MCF 10A (cell line): ENCODE measurements at places on chromosomes 4 and X.

DNA sequence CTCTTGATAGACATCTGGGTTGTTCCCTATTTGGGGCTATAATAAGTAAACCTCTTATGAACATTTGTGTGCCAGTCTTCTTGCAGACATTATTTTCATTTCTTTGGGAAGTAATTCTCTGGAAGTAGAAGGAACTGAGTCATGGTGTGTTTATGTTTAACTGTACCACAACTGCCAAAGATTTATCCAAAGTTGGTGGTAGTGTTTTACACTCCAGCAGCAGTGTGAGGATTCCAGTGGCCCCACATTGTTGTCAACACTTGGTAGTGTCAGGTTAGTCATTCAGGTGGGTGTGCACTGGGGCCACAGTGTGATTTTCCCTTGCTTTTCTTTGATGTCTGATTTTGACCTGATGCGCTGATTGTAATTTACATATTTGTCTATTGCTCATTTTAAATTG lies 5.0 kb upstream of the UVSSA start:
- no peak for DNase-seq

GRCh38 chr4:169620880-169621248 lies 486 bp downstream of the CLCN3 start:
- DNase-seq, result peak; percentile 41

GRCh38 chr4:33187035-33187434 lies 2466.9 kb downstream of the PCDH7 start:
- no peak for DNase-seq

DNA sequence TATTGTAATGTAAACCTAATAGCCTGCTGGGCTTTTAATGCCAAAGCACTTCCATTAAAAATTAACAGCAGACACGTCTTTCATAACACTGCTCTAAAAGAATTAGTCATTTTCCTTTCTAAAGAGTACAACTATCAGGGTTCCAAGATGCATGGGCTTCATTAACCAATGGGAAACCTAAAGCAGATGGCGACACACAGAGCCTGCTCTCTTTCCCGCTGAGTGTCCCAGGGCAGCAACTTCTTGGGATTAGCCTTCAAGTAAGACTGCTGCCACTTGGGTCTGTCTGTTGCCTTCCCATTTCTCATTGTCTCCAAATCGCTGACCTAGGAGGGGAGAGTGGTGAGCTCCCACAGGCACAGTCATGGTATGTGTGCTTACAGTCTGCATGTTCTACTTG lies 14.0 kb upstream of the PHKA2 start:
- DNase-seq, result no peak

DNA sequence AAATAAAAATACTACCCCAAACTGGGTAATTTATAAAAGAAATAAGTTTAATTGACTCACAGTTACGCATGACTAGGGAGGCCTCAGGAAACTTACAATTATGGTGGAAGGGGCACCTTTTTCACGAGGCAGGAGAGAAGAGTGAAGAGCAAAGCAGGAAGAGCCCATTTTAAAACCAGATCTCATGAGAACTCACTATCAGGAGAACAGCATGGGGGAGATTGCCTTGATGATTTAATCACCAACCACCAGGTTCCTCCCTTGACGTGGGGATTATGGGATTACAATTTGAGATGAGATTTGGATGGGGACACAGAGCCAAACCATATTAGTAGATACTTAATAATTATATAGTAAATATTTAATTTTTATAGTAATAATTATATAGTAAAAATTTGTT lies 10.1 kb downstream of the CISD2 start:
- DNase-seq, result no peak

GRCh38 chr4:174592985-174593335 lies 70.7 kb upstream of the HPGD start:
- DNase-seq, result peak; percentile 58

DNA sequence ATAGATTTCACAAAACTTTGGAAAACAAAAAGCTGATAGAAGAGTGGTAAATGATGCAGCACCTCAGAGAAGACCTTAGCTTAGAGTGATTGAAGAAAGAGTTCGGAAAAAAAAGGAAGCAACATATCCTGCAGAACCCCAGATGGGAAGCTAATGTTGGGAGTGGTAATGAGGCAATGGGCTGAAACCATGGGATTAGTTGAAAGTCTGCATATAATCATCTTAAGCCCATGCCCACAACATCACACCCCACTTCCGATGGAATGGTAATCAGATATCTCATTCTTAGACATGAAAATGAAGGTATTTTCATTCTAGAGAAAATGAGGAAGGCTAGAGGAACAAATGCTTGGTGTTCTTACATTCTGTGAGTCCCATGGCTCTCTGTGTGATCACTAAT lies 146.3 kb upstream of the ADAMTS3 start:
- no peak for DNase-seq

GRCh38 chr4:71231129-71232055 lies 107.4 kb upstream of the SLC4A4 start:
- no peak for DNase-seq

DNA sequence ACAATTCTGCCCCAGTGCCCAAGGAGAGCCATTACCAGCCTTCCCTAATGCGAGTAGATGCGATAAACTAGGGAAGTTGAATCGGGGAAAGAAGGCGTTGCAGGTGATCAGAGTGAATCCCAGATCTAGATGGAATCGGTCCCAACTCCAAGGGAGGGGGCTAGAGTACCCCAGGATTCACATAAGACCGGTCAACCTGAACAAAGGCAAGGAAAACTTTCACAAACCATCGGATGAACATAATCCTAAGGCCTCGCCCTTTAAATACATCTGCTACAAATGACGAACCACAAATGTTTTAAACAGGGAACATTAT lies 11.2 kb upstream of the ZCCHC13 start:
- no peak for DNase-seq

DNA sequence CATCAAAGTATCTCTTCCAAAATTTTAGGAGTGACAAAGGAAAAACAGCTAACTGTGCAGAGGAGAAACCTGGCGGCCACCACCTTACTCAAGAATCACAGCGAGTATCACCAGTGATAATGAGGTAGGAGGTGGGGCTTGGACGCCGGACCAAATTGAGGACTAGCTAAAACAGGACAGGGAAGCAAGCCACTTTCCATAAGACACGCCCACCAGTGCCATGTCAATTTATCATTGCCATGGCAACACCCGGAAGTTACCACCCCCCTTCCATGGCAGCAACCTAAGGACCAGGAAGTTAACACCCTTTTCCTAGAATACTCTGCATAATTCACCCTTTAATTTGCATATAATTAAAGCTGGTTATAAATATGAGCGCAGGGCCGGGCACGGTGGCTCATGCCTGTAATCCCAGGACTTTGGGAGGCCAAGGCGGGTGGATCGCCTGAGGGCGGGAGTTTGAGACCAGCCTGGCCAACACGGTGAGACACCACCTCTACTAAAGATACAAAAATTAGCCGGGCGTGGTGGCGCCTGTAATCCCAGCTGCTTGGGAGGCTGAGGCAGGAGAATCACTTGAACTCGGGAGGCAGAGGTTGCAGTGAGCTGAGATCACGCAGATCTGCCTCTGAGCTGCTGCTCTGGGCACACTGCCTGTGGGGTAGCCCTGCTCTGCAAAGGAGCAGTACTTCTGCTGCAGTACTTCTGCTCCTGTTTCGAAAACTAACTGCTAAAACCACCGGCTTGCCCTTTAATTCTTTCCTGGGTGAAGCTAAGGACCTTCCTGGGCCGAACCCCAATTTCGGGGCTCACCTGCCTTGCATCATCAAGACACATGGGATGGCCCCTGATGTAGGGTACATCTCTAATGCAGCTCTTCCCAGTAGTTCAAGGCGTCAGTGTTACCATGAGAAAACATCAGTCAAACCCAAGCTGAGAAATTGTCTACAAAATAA lies 116.7 kb downstream of the HMX1 start:
- no peak for DNase-seq

- DNase-seq, result no peak
These were observed 346.5 kb upstream of the FAT1 start for GRCh38 chr4:187070158-187070557.

GRCh38 chr4:72295966-72296557 lies 264.3 kb downstream of the NPFFR2 start:
- DNase-seq, result peak; percentile 58

GRCh38 chr4:123825596-123826291 lies 429.1 kb downstream of the SPRY1 start:
- peak; percentile 47 for DNase-seq

GRCh38 chr4:176425035-176425434 lies 105.3 kb downstream of the SPCS3 start:
- DNase-seq, result peak; percentile 34

GRCh38 chr4:7237873-7238272 lies 45.5 kb downstream of the SORCS2 start:
- no peak for DNase-seq

DNA sequence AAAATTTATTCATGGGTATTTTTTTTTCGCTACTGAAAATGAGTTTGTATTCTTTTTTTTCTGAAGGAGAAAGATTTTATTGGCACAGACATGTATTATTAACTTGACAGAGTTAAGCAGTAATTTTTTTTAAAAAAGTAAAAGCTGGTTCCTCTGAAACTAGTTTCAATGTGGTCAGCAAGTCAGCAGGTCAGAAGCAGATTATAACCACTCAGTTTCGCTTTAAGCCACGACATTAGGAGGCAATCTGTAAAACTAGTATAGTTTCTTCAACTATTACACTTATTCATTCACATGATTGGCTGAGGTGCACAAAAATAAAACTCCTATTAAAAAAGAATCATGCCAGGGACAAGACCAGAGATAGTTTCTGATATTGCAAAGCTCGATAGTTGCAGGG lies 714.2 kb upstream of the PCDH7 start:
- DNase-seq, result no peak

GRCh38 chr4:79049840-79050540 lies 110.8 kb upstream of the PAQR3 start:
- no peak for DNase-seq

DNA sequence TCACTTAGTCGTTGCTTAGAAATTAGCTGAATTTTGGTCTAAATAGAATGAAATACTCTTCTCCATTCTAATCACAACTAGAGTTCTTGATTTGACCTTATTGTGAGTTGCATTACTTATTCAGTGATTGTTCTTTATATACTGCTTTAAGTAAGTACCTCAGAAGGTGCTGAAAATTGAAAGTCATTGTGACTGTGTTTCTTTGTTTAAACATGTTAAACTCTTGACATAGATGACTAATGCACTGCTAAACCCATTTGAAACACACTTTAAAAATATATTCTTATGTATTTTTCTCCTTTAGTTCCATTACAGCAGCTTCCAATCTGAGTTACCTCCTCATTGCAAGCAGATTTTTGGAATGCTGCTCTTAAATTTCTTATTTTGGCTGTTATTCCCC lies 9.1 kb downstream of the TSPAN7 start:
- DNase-seq, result no peak

DNA sequence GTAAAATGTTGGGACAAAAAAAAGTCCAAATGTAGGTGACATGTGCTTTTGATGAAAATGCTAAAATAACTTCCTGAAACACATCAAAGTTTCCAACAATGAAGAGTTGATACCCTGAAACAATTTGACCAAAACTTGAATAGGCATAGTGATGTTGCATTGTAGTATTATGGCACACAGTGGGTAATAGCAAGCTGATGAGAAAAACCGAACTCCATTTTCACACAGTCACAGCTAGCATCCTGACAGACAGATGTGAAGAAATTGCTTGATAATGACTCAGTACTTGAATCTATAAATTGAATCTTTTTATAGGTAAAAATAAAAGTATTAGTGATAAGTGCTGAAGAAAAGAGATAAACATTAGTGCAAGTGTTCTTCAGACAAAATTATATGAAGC lies 122.5 kb downstream of the ELOVL6 start:
- DNase-seq, result no peak

DNA sequence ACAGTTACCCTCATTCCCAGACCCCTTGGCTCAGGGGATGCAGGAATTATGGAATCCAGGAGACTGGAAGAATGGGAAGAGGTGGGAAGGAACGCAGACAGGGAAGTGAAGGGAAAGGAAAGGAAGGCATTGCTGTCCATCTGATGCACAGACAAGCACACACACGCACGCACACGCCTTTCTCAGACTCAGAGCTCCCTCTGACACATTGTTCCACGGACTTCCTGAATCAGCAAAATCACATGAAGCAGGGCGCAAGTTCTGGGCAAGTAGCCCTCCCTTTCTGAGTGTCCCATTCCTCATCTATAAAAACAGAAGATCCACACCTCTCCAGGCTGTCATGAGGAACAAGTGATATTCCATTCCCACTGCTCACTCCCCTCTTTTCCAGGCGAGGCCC lies 13.2 kb downstream of the IQSEC2 start:
- peak; percentile 68 for DNase-seq

GRCh38 chrX:132022967-132023895 lies at the start of gene STK26:
STK26 (plus strand) TSS chrX:132023302; CDS start chrX:132023618, 316 bp downstream.
- DNase-seq, result peak; percentile 82

DNA sequence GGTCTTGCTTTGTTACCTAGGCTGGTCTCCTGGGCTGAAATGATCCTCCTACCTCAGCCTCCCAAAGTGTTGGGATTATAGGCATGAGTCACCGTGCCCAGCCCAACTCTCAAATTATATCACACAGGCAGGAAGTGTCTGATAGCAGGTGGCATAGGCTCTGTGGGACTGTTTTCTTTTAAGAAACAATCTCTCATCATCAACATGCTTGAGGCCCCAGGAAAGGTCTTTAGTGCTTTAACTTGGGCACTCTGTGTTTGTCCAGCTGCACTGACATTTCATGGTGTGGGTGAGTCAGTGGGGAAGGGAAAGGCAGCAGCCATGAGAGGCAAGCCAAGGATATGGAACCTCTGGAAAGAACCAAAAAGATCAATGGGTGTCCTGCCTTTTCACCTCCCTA lies 88.1 kb upstream of the TSPAN5 start:
- peak; percentile 20 for DNase-seq

- DNase-seq, result no peak
These were observed 84.9 kb downstream of the MID1IP1 start for GRCh38 chrX:38886112-38886511.

DNA sequence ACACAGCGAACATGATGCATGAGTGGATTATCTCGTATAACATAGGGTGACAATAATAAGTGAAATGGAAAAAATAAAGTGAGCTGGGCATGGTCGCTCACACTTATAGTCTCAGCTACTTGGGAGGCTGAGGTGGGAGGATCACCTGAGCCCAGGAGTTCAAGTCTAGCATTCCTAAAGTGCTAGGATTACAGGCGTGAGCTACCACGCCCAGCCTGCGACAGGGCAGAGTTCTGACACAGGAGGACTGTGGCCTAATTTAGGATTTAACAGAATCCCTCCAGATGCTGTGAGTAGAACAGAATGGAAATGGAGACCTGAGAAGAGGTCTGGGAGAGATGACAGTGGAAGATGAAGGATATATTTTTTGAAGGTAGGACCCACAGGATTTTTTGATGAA lies 3.4 kb upstream of the PRICKLE3 start:
- no peak for DNase-seq

DNA sequence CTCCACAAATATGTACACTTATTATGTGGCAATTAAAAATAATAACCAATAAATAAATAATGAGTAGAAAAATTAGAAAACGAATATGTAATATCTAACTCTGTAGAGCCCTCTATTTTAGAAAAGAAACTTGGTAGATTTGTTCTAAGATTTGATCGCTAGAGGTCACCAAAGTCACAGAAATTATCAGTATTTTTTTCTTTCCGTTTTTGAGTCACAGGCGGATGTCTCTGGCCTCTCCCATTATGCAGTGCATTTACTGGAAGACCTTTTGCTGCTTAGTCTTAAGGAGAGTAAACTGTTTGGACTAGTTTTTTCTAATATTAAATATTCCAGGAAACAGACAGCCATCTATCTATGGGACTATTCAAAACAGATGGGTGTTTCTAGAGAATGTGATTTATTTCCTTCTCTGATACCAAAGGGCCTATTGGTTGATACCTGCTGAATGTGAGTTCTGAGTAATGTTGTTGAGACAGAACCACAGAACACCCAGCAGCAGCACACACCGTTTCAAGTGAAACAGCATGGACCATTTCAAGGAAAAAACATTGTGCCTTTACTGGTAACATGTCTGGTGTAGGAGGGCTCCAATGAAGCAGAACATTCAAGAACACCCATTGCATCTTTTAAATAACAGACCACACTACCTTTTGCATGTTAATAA lies 34.0 kb upstream of the GYPA start:
- peak; percentile 66 for DNase-seq
